ENCODE measurements at places on chromosomes 4 and X. TPM values are rescaled to one million over a fixed set of nuclear protein-coding genes. Genes with fewer than 3 reads are reported as not detected.

ARMCX4 gene
- 23.3 TPM for total RNA-seq

TIGD4 gene
- total RNA-seq, result 9.6 TPM

PASD1 gene
- not detected for total RNA-seq

JADE1 gene
- total RNA-seq, result 46.5 TPM

ARHGAP6 gene
- total RNA-seq, result 9.3 TPM

TMEM187 gene
- 4.7 TPM for total RNA-seq

DBET gene
- total RNA-seq, result not detected

MSMO1 gene
- 73.3 TPM for total RNA-seq

TMPRSS11F gene
- not detected for total RNA-seq

CXCL1 gene
- total RNA-seq, result 2.7 TPM

S100G gene
- total RNA-seq, result not detected

C4orf36 gene
- 3.7 TPM for total RNA-seq

GC gene
- total RNA-seq, result not detected

XPNPEP2 gene
- 2.7 TPM for total RNA-seq

FRG2 gene
- not detected for total RNA-seq

BEX1 gene
- total RNA-seq, result 94.6 TPM

SHROOM3 gene
- 51.4 TPM for total RNA-seq

PALLD gene
- 128 TPM for total RNA-seq

TSPAN5 gene
- 55.3 TPM for total RNA-seq

MED12 gene
- total RNA-seq, result 48.8 TPM

HSD17B13 gene
- total RNA-seq, result 0.27 TPM

DCAF8L2 gene
- not detected for total RNA-seq

TREX2 gene
- 0.27 TPM for total RNA-seq

ETDB gene
- total RNA-seq, result not detected

RAB41 gene
- not detected for total RNA-seq

SYTL4 gene
- total RNA-seq, result 32.8 TPM

XAGE2 gene
- total RNA-seq, result not detected

PTTG2 gene
- total RNA-seq, result 1.5 TPM

SAGE1 gene
- not detected for total RNA-seq

GABRE gene
- total RNA-seq, result 89.1 TPM

Data from camera-type eye (tissue), 1 donor.